NCI-H1105 treated with DMSO at 0.1 percent for 48 hours (cell line): ENCODE measurements at places on chromosomes 2 and 18.

- no peak for DNase-seq
Measured at GRCh38 chr18:36350839-36351469, 53.4 kb downstream of the FHOD3 start.

DNA sequence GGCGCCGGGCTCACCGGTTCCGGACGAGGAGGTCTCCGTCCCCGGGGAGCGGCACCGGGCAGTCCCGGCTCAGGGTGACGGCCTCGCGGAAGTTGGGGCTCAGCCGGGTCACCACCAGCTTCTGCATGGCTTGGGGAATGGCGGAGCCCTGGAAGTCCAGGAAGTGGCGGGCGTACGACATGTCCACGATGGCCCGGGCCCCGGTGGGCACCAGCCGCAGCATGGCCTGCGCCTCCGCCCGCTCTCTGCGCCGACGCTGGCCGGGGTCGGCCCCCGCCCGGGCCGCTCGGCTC, 157 bp downstream of the PTGR3 start:
- DNase-seq, result no peak

DNA sequence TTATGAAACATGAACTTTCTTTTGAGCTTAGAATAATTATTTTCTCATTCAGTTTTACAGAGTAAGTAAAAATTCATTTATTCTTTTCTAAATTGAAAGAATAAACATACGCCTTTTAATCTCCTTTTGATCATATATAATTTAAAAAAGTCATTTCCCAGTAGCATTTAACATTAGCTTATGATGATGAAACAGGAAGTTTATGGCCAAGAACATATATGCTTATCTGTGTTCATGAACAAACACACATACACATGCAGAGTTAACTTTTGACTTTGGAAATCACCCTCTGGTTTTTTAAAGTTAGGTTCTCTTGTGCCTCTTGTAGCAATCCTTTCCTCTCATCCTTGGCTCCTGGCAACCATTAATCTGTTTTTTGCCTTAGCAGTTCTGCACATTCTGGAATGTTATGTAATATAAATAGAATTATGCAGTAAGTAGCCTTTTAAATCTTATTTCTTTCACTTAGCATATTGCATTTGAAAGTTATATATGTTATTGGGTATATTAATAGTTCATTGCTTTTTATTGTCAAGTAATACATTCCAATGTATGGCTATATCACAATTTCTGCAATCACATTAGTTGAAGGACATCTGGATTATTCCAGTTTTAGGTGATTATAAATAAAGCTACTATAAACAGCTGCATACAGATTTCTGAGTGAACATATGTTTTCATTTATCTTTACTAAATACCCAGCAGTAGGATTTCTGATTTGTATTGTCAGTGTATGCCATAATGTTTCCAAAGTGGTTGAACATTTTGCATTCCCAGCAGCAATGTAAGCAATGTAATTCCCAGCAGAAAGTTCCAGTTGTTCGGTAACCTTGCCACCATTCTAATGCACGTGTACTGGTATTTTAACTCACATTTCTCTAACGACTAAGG, 210.3 kb downstream of the ZRANB3 start:
- no peak for DNase-seq

GRCh38 chr2:157872791-157873190, 3.3 kb downstream of the ACVR1 start:
- no peak for DNase-seq

GRCh38 chr2:12419803-12420202, 296.9 kb upstream of the TRIB2 start:
- no peak for DNase-seq

- no peak for DNase-seq
Measured at GRCh38 chr2:106011380-106011779, 182.7 kb downstream of the UXS1 start.

DNA sequence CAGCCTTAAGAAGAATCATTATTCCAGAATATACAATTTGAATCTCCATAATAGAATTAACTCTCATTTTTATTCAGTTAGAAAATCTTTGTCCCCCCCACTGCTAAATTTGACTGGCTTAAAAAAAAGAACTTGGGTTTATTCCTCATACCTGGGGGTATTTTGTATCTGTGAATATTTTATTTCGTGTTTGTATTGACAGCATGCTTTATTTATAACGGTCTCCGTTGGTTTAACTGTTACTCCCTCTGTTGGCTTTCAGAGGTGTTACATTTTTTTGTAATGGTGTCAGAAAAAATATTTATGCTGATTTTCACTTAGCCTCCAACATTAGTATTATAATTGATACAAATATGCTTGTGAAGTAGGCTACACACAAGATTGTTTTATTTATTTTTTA, 109.1 kb downstream of the HAUS1 start:
- DNase-seq, result no peak

DNA sequence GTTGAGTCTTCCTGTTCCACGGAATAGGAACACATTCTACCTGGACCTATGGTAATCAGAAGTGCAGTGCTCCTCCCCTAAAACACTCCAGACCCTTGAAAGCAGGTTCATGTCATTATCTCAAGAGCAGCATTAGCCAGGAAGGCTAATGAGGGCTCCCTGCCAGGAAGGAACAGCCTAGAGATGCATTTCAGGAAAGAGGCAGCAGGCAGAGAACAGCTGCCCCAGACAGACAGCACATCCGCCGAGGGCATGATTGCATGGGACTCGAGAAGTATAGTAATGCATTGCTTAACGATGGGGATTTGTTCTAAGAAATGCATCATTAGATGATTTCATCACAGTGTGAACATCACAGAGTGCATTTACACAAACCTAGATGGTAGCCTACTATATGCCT, 171.5 kb downstream of the ALK start:
- DNase-seq, result peak; percentile 85

- no peak for DNase-seq
Measured at GRCh38 chr18:57296336-57296735, 56.0 kb upstream of the ST8SIA3 start.

- DNase-seq, result peak; percentile 58
Measured at GRCh38 chr2:163670929-163671328, 64.9 kb downstream of the FIGN start.

DNA sequence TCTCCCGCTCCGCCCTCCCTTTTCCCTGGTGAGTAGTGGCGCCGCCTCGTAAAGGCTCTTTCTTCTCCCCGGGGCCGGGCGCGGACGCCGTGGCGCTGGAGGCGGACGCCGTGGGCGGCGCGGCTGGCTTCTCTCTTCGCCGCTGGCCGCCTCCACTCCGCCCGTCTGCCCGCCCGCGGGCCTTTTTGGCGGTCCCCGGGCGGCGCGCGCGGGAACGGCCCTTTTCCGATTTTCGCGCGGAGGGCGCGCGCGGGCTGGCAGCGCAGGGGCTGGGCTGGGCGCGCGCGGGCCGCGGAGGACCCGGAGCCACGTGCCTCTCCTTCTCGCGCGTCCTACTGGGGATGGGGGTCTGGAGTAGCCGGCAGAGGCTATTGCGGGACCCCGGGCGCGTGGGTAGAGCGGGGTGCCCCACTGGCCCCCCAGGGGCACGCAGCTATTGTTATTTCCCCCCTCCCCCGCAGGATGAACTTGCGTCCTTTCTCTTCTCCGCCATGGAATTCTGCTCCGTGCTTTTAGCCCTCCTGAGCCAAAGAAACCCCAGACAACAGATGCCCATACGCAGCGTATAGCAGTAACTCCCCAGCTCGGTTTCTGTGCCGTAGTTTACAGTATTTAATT, 472 bp downstream of the SLC20A1 start:
- DNase-seq, result peak; percentile 52

GRCh38 chr2:145807968-145808367, 1288.0 kb upstream of the ZEB2 start:
- DNase-seq, result no peak

- peak; percentile 30 for DNase-seq
Measured at GRCh38 chr18:30432349-30432748, 610.2 kb downstream of the DSC3 start.

DNA sequence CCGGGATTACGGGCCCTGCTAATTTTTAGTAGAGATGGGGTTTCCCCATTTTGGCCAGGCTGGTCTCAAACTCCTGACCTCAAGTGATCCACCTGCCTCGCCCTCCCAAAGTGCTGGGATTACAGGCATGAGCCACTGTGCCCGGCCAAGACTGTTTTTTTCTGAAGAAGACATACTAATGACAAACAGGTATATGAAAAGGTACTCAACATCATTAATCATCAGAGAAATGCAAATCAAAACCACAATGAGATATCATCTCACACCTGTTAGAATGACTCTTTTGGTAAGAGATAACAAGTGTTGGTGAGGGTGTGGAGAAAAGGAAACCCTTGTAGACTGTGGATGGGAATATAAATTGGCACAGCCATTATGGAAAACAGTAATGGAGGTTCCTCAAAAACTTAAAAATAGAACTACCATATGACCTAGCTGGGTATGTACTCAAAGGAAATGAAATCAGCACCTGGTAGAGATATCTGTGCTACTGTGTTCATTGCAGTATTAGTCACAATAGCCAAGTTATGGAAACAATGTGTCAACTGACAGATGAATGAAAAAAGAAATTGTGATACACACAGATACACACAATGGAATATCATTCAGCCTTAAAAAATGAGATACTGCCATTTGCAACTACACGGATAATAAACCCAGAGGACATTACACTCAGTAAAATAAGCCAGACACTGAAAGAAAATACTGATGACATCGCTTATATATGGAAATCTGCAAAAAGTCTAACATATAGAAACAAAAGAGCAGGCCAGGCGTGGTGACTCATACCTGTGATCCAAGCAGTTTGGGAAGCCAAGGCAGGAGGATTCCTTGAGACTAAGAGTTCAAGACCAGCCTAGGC, 20.8 kb downstream of the SOS1 start:
- no peak for DNase-seq

GRCh38 chr18:54149078-54149697, 75.3 kb downstream of the MBD2 start:
- no peak for DNase-seq

- no peak for DNase-seq
Measured at GRCh38 chr18:22505141-22505591, 87.5 kb upstream of the CTAGE1 start.

GRCh38 chr2:186949726-186950256, 100.8 kb upstream of the ZSWIM2 start:
- no peak for DNase-seq

DNA sequence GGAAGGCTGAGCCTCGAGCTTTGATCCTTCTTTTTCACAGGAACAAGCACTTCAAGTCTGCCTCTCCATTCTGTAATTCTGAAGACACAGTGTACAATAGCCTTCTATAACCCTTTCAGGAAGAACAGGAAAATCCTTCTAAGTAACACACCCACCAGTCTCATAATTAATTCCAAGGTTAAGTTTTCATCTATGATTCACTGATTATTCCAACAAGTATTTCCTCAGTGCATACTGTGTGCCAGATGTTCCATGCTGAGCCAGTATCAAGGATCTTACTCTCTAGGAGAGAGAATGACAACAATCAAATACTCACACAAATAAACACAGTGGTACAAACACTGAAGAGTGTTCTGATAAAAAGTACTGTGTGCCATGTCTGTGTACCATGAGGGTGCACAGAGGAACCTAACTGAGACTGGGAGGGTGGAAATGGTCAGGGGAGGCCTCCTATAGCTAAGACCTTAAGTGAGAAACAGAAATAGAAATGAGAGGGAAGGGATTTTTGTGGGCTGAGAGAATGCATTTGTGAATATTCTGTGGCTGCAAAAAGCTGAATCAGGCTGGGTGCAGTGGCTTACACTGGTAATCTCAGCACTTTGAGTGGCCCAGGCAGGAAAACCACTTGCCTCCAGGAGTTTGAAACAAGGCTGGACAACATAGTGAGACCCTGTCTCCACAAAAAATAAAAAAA, 7.3 kb upstream of the MTLN start:
- no peak for DNase-seq

DNA sequence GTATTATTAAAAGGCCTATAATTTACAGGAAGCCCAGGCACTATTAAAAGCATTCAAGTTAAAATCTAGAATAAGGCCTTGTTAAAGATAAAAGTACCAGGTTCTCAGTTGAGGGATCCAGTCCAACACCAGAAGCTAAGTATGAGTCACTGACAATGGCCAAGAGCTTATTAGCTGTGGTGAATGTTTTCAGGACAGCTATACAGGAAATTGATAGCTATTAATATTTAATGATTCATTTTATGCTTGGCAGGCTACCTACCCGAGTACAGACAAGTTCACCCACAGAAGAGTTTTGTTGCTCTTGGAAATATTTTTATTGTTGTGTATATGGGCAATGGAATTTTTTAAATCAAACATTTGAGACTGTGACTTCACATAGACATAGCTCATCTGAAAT, 729.6 kb upstream of the ZNF804A start:
- DNase-seq, result no peak

DNA sequence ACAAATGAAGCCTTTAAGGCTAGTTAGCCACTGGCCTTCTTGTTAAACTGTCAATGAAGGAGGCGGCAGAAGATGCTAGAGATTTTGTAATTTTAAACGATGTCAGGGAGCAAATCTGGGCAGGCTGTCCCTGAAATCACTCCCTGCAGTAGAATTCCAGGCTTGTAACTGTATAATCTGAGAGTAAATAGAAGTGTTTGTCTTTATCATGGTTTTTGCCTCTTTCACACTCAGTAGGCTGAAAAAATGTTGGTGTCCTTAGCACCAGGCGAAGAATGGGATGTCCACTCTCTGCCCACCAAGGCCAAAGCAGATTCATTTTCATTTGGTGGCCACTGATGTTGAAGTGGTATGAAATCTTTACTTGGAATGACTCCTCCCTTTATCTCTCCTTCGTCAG, 136.9 kb upstream of the THSD7B start:
- no peak for DNase-seq

GRCh38 chr2:172372436-172372835, 55.0 kb upstream of the ITGA6 start:
- peak; percentile 72 for DNase-seq

DNA sequence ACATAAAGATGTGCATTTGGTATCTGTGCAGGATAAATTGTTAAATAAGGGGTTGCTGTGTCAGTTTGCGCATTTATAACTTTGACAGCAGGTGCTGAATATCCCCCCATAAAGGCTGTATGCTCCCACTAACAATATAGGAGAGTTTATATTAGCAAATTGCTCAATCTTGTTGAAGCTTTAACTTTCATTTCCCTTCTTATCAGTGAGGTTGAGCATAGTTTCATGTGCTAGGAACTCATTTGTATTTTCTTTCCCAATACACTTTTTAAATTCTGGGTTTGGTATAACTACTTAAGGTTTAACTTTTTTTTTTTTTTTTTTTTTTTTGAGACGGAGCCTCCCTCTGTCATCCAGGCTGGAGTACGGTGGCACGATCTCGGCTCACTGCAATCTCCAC, 89.0 kb downstream of the FAM117B start:
- no peak for DNase-seq

GRCh38 chr18:73419531-73419930, 551.7 kb upstream of the NETO1 start:
- DNase-seq, result no peak

- DNase-seq, result no peak
Measured at GRCh38 chr2:120353591-120353898, 7.6 kb downstream of the INHBB start.
